Stimulated activated CD8-positive, alpha-beta memory T cell treated with anti-CD3 and anti-CD28 coated beads, Interleukin-7, amount 100 ng/mL, for 24 hours (primary cell): ENCODE measurements at places on chromosomes 11 and 22.
A peak's percentile ranks its signal among the peaks of the same experiment; 100 is the strongest.

- no peak for DNase-seq
Measured at GRCh38 chr11:125062218-125062930, 731 bp upstream of the SLC37A2 start.

- no peak for DNase-seq
Measured at GRCh38 chr11:16392616-16393015, 36.3 kb upstream of the SOX6 start.

DNA sequence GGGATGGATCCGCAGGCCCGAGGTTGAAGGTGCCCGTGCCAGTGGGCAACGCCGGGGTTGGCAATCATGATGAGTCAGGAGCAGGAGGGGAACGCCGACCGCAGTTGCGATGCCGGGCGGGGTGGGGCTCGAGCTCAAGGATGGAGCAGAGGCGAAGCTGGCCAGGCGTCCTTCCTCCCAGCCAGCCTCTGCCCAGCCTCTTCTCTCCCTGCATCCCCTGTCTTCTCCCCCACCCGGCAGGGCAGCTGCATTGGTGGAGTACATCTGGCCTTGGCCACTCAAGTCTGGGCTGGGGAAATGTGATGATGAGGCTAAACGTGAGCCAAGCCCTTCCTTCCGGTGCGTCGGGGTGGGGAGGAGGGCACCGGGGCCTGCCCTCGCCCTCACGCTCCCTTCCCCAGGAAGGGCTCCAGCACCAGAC lies 3.9 kb downstream of the IFITM10 start:
- no peak for DNase-seq

- DNase-seq: no peak
Measured at GRCh38 chr11:126465573-126466188, 110.2 kb downstream of the ST3GAL4 start.

GRCh38 chr11:68200639-68201038 lies 12.5 kb downstream of the KMT5B start:
- no peak for DNase-seq

DNA sequence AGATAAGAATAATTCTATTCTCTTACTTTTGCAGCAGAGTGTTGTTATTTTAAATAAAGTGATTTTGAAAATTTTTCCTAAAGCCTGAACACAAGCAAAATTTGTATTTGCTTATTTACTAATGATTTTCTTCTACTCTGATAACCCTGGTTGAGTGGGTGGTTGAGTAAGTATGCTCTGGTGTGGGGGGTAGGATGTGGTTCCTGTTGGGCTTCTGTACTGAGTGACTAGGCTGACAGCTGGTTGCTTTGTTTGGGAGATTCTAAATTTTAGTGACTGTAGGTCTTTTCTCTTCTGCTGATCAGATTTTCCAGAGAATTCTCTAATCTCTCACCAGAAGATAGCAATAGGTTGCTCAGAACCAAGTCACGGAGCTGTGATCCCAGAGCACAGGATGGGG lies 61.6 kb downstream of the METTL15 start:
- no peak for DNase-seq

DNA sequence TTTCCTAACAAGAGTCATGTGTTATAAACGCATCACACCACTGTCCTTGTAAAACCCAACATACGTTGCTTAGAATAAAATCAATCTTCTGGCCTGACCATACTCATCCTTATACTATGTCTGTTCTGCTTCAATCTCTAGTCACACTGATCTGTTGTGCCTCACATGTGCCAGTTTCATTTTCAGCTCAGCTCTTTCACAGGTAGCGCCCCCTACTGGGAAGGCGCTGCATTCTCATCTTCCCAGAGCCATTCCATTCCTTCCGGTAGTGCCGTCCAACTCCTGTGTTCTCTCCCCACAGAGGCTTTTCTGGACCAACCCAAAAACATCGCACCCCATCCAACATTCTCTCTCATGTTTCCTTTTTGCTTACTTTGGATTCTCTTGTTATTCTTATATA lies 22.2 kb downstream of the CASP5 start:
- peak; percentile 17 for DNase-seq

DNA sequence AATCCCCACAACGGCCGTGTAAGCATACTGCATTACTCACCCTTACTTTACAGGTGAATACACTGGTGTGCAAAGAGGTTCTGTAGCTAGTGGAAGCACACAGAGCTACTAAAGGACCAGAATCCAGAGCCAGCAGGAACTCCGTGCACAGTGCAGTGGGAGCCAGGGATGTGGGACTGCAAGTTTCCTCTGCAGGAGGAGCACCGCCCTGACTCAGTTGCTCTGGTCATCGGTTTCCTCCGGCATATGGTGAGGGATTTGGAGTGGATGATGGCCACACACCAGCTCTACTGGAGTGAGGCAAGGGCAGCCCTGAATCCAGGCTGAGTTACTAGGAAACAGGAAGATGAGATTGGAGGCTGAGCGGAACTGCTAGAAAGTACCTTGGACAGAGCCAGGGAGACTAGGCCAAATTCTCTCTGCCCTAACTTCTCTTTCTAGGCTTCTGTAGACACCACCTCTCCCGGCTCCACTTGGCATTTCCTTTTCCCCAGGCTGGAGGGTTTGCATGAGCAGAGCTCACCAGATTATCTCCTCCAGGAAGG lies 18.2 kb upstream of the C22orf42 start:
- no peak for DNase-seq

DNA sequence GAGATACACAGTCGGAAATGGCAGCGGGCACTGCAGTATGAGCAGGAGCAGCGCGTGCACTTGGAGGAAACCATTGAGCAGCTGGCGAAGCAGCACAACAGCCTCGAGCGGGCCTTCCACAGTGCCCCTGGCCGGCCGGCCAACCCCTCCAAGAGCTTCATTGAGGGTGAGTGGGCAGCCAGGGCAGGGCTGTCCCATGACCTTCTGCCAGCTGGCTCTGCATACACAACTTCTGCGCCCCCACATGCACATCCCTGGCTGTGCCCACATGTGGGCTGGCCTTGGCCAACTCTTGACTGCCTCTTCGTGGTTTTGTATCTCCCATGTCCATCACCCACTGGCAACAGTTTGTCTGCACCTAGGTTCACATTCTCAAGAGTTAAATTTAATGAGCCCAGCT lies 81.1 kb downstream of the MORC2 start:
- DNase-seq: no peak

DNA sequence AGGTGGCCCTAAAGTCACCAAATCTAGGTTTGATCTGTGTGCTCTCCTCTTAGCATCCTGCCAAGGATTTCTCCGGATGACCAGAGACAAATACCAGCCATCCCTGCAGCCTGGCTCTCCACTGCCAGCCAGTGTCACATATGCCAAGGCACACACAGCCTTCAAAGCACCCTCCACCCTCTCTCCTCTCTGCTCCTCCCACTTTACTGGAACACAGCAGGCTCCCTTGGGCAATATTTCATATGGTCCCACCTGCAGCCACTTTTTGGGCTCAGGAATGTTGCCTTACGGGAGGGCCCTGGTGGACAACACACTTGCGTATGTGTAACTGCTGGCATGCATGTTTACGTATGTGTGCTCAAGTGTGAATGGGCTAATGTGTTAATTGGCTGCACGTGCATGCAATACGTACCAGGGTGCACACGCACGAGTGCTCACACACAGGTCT lies 183.9 kb downstream of the CEP164 start:
- no peak for DNase-seq
